ENCODE measurements at places on chromosomes 5 and 9.

- DNase-seq = no peak
Observed at GRCh38 chr5:106962464-106963230, 708.1 kb downstream of the EFNA5 start.

- no peak for DNase-seq
Observed at GRCh38 chr5:41908374-41909079, 4.4 kb downstream of the RIMOC1 start.

DNA sequence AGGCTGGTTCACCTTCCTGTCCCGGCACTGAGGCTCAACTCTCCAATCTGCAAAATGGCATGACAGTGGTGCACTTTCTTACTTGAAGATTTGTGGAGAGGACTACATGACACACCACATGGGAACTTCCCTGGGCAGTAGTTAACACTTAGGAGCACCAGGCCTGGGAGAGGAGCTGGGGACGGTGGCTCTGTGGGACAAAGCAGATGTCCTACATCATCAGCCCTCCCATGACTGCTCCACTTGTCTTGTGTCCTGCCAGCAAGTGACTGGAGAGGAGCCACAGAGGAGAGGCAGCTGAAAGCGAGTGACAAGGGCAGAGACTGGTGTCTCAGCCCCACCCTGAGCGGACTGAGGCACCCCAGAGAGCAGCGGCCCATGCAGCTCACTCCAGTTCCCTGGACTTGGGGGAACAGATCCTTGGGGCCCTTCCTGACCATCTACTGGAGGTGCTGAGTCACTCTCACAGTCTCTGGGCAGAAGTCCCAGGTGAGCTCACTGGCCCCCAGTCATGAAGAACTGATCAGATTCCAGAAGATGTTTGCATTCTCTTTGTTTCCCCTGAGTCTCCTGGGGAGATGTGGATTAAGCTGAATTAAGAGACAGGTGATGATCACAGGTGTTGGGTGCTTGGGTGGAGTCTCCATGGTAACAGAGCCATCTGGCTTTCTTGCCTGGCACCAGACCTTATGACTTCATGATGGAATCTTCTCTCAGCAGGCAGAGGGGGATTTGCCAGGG lies 13.2 kb upstream of the SLC25A48 start:
- DNase-seq = no peak

GRCh38 chr5:15676591-15676990 lies 176.6 kb downstream of the FBXL7 start:
- no peak for DNase-seq

DNA sequence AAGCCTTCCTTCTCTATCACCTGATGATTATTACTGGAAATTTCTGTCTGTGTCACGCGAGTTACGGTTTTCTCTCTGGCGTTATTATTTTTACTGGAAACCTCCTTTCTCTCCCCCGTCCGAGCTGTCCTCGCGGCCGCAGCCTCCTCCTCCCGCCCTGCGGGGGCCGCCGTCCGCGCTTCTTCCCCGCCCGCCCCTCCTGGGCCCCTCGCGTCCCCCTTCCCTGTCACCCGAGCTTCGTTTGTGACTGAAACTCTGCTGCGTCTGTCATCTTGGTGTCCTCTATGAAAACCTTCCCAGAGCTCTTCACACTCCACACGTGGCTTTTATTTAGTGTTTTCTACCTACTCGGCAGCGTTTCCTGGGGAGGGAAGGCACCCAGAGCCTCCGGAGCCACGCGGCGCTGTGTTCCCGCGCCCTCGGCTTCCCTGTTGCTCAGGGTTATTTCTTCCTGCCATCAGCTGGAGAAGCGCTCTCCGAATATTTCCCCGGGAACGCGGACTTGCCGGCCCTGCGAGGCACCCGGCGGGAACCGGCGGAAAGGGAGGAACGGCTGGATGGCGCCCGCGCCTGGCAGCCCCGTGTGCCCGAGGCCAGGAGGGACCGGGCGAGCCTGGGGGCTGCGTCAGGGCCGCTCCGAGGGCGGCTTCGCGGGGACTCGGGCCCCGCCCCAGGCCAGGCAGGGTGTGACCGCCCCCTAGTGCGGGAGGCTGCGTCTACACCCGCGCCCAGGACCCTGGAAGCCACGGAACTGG lies 33.9 kb downstream of the TRIP13 start:
- no peak for DNase-seq

- DNase-seq = no peak
Observed at GRCh38 chr5:132753135-132753987, 6.1 kb downstream of the CCNI2 start.

DNA sequence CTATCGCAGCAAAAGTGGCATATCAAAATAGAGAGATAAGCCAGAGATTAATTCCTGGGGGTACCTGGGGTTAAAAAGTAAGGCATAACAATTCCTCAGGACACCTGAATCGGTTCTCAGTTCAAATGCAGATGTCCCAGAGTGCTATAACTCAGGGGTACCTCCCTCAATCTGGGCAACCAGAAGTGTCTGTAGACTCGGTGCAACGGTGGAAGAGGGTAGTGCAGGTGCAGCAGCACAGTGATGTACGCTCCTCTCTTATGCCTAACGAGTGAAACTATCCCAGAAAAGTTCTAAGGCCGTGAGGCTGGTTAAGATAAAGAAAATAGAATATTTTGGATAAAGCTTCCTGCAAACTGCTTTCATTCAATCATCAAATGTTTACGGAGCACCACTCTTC lies 7.9 kb upstream of the NR4A3 start:
- DNase-seq = no peak

DNA sequence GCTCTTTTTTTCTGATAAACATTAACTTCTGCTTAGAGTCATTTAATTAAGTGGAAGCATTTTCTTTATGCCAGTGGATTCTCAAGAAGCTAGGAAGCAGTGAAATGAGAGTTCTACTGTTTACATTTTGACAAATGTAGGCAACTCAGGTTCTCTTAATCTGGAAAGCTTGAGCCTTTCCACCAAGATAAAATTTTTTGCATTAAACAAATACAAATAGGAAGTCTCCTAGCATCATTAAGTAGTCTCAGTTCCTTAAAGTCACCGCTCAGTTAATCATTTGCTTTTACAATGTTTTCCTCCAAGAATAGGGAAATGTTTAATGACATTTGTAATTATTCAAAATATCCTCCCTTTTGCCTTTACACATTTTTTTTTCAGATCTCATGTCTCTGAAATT lies 290.4 kb upstream of the PDE4D start:
- no peak for DNase-seq

GRCh38 chr5:23507278-23507685 lies at the start of gene PRDM9:
TSS of gene PRDM9 (plus strand) at chr5:23507609. CDS start at chr5:23509034, 1,425 bp downstream.
- no peak for DNase-seq

DNA sequence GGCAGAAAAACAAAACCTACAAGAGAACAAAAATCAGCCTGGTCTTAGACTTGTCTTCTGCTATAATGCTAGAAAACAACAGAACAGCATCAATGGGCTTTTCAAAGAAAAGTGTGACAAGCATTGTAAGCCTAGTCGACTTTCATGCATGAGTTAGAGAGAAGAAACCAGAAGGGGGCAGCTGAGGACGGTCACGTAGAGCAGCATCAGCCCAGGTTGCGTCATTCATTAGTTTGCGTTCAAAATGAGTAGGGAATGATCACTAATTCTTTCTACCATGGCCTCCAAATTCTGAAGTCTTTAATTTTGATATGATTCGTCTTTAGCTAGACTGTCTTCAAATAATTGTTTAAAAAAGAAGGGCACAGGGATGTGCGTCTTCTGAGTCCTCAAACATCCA lies 4.7 kb upstream of the ISCA1 start:
- no peak for DNase-seq

- no peak for DNase-seq
Observed at GRCh38 chr9:75033791-75034473, 5.8 kb upstream of the CARNMT1 start.

DNA sequence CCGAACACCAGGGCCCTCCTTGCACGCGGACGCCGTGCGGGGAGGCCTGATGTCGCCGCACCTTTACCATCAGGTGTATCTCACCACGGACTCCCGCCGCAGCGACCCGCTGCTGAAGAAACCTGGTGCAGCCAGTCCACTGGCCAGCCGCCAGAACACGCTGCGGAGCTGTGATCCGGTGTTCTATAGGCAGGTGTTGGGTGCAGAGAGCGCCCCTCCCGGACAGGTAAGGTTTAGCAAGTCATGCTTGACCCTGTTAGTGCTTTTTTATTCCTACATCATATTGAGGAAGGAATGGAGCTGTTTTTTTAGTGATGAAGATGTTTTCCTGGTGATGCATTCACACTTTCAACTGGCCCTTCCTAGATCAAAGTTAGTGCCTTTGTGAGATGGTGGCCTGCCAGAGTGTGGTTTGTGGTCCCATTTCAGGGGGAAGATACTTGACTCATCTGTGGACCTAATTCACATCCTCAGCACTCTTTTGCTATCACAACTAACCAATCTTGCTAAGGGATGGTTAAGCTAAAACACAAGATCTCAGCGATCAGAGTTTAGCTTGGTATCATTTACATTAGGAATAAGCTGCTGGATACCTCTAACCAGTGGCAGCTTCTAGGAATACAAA lies 2.7 kb downstream of the PCDHGC3 start:
- no peak for DNase-seq

DNA sequence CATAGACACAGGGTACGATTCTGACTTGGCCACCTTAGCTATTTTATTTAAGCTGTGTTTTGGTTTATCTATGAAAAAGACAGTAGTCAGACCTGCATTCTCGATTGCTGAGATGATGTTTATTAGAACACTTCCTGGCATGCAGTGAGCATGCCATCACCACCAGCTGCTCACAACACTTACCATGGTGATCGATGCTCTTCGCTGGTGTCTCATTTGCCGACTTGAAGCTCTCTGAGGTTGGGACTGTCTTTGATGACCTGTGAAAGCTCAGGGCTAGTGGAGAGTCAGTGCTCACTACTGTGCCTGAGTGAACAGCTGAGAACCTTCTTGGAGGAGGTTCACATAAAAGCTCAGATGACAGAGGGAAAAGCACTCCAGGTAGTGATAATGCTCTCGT lies 4.4 kb upstream of the C9orf153 start:
- DNase-seq = no peak

DNA sequence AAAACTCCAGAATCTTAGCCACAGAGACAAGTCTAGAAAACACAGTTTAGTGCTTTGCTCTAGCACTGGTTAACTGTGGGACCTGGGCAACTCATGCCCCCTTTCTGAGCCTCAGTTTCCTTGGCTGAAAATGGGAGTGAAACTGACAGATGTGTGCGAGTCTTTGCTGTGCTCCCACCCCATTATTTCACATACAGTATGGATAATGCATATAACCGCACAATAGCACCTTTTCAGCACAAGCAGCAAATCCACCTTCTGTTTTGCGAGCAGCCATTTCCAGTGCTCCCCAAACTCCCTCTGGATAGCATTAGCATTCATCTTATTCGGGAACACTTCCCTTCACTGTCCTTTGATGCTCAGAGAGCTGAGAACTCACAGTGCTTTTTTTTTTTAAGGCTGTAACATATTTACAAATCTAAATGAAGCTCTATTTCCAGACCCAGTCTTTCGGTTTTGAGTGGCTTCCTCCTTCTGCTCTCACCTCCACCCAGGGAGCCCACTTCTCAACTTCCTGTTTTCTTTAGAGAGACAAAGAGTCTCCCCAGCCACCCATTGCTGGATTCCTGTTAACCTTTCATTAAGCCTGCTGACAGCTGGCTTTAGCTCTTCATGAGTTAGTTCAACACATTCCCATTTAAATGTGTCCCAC lies 49.2 kb downstream of the TIMD4 start:
- DNase-seq = no peak

GRCh38 chr9:82191082-82191770 lies 202.7 kb downstream of the SPATA31D1 start:
- DNase-seq = no peak

DNA sequence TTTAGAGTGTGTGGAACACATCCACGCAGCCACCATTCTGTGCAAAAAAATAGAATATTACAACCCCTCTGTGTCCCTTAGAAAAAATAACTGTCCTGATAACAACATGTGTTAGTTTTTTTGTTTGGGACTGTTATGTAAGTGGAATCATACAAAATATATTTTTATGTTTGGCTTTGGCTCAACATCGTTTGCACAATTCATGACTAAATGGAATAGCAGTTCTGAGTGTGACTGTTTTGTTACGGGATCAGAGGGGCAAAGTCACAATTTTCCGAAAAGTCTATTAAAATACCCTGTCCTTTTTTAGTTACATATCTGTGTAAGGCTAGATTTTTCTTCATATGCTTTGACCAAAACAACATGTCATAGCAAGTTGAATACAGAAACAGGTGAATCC lies 12.8 kb downstream of the MTREX start:
- DNase-seq = no peak

- no peak for DNase-seq
Observed at GRCh38 chr9:26012797-26013196, 334.6 kb upstream of the TUSC1 start.

DNA sequence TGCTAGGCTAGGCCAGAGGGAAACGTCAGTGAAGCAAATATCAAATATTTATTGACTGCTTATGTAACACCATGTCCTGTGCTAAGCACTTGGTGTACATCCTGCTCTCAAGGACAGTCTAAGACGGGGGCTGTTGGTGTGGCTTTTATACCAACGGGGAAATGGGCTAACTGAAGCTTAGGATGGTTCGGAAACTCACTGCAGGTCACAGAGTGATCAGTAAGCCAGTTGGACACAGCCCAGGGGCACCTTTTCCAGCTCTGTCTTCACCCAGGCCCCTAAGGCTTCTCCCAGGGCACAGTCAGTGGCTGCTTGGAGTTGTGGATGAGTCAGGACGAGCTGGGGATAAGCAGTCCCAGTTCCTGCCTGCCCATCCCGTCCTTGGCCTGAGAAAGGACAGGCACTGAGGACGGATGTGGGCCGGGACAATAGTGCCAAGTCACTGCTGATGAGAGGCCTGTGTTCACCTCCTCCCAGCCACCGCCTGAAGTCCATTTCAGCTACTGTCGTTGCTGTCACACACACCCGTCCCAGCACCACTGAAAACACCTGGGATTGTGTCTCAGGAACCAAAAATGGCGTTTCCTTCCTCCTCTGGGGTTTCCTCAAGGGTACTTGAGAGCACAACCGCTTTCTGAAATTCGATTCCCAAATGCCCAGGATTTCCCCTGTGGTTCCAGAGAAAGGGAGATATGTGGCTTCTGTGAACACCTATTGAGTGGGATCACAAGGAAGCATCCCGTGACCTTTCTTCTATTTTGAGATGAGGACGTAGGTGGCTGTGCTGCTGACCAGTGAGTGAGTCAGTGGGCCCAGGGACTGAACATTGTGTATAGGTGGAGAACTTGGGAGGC lies 17.5 kb upstream of the SPRY4 start:
- DNase-seq = no peak

Data from stimulated activated CD4-positive, alpha-beta T cell treated with anti-CD3 and anti-CD28 coated beads, Interleukin-2, amount 100 ng/mL, for 48 hours (primary cell).